ENCODE measurements at places on chromosomes 12 and 14. TPM values are rescaled to one million over a fixed set of nuclear protein-coding genes. Genes with fewer than 3 reads are reported as not detected.

DNA sequence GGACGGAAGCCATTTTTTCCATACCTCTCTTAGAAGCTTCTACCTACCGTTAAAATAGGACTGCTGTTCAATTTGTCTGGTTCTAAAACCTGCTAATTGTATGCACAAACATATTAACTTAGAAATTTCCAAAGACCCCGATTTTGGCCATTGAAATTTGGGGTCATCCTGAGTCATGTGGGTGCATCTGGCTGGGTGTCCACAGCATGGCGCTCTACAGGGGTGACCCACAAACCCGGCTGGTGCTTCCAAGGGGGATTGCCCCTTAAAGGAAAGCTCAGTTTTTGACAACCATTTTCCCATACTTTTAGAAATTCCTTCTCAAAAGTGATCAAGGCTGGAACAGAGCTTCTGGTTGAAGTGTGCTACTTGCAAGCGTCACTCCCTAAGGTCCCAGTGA is 83.9 kb upstream of the EIF5 start:
- DNase-seq: no peak

GRCh38 chr14:36517242-36518030 is 2.6 kb downstream of the NKX2-1 start:
- DNase-seq: no peak

GRCh38 chr14:26905229-26905628 is 307.4 kb upstream of the NOVA1 start:
- no peak for DNase-seq

GRCh38 chr14:61101803-61102548 is 120.9 kb downstream of the SLC38A6 start:
- no peak for DNase-seq

Gene CCDC198
- 81.9 TPM for polyA plus RNA-seq

DNA sequence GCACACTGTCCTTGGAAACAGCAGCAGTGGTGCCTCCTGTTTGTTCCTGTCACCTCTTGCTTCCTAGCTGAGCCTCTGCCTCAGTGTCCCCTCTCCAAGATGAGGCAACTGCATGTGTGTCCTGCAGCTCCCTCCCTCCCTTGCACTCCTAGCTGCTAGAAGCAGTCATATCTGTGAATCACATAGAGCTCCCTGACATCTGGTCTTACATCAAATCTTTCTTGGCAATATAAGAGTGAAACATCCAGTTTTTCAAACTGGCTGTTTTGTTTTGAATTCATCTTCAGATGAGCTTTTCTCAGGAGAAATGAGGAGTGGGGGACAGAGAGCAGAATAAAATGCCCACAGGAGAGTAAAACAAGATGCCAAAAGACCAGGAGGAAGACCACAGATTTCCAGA is 103.7 kb downstream of the VCPKMT start:
- no peak for DNase-seq

DNA sequence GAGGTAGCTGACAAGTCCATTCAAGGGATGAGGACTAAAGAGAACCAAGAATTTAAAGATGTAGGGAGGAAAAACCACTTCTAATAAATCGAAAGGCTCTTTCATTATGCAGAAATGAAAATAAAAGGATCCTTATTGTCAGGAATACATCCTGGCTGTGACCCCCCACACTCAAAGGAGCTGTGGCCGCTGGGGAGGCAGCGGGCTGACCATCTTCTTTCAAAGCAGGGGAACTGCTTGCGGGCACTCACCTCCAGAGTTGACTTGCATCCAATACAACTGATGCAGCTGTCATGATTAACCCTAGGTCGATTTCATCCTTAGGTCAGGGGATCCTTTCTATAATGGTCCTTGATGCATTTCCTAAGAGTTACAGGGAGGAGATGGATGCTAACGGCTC is 35.3 kb downstream of the TRAFD1 start:
- DNase-seq: no peak

Gene SPIC
- not detected for polyA plus RNA-seq

Gene HSPB8
- 15.2 TPM for polyA plus RNA-seq

Gene FSCB
- polyA plus RNA-seq: not detected

DNA sequence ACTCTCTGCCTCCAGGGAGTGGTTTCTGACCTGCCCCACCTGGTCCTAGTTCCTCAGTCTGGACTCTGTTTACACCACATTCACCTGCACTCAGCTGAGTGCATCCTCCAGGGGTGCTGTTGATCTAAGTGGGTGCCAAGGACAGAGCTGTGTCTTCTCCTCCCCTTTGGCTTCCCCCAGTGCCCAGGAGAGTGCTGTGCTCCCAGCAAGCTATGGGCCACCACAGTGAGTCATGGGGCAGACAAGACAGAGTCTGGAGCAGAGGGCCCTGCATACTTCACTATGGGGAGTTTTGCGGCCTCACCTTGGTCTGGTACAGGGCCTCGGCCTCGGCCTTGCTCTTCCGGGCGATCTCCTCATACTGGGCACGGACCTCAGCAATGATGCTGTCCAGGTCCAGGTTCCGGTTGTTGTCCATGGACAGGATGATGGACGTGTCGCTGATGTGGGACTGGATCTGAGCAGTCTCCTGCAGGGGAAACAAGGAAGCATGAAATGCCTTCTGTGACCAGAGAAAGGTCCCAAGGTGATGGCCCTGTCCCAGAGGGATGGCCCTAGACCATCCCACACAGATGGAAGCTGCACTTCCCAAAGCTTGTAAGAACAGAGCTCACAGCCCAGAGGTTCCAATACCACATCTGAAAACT is 4.9 kb downstream of the KRT73 start:
- DNase-seq: no peak

- no peak for DNase-seq
Measured at GRCh38 chr14:71682337-71682736, 249.9 kb upstream of the RGS6 start.

DNA sequence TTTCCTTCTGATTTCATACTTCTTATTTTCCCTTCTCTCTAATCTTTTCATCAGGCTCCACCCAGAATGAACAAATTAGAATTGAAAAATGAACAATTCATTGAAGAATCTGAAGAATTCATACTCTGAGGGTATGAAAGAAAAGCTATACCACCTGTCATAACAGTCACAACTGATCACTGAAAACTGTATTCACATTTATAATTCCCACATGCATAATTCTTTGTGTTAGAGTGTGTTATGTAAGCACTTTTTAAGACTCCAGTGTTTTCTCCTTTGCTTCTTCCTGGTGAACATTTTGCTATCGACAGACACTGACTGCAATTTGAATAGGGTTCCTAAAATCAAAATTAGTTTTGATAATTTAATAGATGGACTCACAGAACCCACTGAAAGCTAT is 271.2 kb downstream of the SLC16A7 start:
- no peak for DNase-seq

DNA sequence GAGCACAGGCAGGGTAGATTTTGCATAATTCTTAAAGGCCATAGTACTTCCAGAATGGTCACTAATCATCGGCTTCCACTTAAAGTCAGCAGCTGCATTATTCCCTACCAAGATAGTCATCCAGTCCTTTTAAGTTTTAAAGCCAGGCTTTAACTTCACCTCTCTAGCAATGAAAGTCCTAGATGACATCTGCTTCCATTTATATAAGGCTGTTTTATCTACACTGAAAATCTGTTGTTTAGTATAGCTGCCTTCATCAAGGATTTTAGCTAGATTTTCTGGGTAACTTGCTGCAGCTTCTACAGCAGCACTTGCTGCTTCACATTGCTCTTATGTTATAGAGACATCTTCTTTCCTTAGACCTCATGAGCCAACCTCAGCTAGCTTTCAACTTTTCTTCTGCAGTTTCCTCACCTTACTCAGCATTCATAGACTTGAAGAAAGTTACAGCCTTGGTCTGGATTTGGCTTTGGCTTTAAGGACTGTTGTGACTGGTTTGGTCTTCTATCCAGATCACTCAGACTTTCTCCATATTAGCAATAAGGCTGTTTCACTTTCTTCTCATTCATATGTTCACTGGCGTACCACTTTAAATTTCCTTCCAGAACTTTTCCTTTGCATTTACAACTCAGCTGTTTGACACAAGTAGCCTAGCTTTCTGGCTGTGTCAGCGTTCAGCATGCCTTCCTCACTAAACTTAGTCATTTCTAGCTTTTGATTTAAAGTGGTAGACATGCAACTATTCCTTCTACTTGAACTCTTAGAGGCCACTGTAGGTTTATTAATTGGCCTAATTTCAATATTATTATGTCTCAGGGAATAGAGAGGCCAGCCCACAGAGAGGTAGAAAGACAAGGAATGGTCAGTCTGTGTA is 209.9 kb upstream of the GARIN2 start:
- no peak for DNase-seq

DNA sequence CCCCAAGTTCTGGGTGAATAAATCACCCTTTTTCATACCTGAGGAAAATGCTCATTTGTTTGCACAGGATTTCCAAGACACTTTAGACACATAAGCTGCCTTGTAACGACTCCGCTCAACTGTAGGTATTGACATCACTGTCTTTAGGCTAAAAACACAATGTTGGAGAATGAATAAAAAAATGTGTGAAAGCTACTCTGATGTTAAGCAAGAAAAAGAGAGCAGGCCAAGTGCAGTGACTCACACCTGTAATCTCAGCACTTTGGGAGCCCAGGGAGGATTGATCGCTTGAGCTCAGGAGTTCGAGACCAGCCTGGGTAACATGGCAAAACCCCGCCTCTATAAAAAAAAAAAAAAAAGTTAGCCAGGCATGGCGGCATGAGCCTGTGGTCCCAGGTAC is 11.1 kb upstream of the CIPC start:
- no peak for DNase-seq

GRCh38 chr14:23297611-23298277 is 4.9 kb downstream of the PPP1R3E start:
- DNase-seq: no peak

GRCh38 chr12:7787574-7788293 is 1.5 kb upstream of the NANOG start:
- no peak for DNase-seq

Gene TCL1B
- not detected for polyA plus RNA-seq

DNA sequence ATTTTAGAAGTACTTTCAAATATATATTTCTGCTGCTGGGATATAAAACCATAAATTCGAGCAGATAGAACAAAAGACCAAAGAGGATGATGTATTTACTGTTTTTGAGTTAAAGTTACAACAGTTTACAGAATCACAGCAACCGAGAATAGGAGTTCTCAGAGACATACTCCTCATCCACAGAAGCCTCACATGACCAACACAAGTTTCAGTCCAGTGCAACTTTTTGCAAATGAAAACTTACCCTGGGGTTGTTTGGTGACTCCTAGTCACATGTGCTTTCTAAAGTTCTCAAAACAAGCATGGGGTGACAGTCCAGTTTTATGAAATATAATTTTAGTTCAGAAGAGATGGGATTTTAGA is 117.1 kb downstream of the PRKCH start:
- DNase-seq: no peak

GRCh38 chr14:94041551-94042346 is 15.6 kb downstream of the OTUB2 start:
- no peak for DNase-seq

DNA sequence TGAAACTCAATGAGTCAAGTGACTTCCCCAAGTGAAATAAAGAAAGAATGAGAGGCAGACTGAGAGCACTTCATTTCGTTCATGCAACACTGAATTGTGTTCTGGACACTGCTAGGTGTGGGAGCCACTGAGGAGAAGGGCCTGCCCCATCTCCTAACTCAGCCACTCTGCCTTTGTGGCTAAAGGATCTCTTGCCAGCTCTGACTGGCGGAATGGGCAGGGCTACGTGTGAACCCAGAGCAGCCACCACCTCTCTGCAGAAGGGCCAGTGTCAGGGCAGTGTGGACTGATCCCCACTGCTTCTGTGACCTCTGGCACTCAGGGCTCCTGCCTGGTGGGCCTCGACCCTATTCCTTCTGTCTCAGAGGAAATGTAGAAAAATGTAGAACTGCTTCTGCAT is 46.5 kb upstream of the GZMB start:
- DNase-seq: no peak

Gene OAS2
- polyA plus RNA-seq: 11.6 TPM

Gene POTEG
- not detected for polyA plus RNA-seq

Gene KRT75
- polyA plus RNA-seq: not detected

- no peak for DNase-seq
Measured at GRCh38 chr12:110012137-110012536, 12.9 kb downstream of the ANKRD13A start.

- no peak for DNase-seq
Measured at GRCh38 chr12:58711974-58712373, 208.3 kb downstream of the LRIG3 start.

Gene SIX6
- polyA plus RNA-seq: not detected

GRCh38 chr12:47221256-47222023 is 141.7 kb upstream of the AMIGO2 start:
- DNase-seq: no peak

- no peak for DNase-seq
Measured at GRCh38 chr12:94289461-94290312, 141.3 kb downstream of the PLXNC1 start.

Gene PTGDR
- 0.11 TPM for polyA plus RNA-seq

DNA sequence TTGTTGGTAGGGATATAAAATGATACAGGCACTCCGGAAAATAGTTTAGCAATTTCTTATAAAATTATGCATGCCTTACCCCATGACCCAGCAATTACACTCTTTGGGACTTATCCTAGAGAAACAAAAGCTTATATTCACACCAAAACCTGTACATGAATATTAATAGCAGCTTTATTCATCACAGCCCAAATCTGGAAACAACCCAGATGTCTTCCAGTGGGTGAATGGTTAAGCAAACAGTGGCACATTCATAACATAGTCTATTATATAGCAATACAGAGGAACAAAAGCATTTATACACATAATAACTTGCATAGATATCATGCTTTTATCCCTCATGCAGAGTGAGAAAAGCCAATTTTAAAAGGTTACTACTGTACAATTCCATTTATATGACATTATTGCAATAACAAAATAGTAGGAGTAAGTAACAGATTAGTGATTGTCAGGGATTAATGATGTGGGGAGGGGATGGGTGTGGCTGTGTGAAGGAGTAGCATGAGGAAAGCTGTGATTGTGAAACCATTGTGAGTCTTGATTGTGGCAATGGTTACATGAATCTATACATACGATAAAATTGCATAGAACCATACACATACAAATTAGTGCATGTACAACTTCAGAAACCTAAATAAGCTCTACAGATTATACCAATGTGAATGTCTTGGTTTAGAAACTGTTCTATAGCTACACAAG is 363.1 kb upstream of the OR4E1 start:
- DNase-seq: no peak

DNA sequence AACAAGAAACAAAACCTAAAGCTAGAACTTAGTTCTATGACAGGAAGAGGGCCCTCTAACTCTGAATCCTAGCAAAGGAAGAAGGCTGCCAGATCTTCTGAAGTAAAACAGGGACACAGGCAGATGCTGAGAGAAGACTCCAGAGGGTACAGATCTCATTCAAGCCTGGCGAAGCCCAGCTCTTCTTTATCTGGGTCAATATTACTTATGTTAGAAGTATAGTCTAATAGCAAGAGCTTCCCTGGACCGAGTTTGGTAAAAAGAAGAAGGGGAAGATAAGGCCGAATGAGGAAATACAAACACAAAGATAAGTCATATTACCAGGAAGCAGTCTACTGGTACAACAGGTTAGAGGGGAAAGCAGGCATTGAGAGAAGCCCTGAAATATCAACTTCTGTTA is 79.9 kb upstream of the CCDC91 start:
- DNase-seq: no peak

- no peak for DNase-seq
Measured at GRCh38 chr14:69996216-69996615, 117.0 kb downstream of the SMOC1 start.
